Fibroblast of the conjunctiva (primary cell): ENCODE measurements at places on chromosomes 3 and 15.

- DNase-seq: no peak
These were observed 60.5 kb upstream of the MME start for GRCh38 chr3:155019575-155019974.

- no peak for DNase-seq
These were observed 338.5 kb upstream of the KCNH8 start for GRCh38 chr3:18809640-18810305.

GRCh38 chr3:185582871-185583270 lies 3.2 kb upstream of the SENP2 start:
- DNase-seq: no peak

DNA sequence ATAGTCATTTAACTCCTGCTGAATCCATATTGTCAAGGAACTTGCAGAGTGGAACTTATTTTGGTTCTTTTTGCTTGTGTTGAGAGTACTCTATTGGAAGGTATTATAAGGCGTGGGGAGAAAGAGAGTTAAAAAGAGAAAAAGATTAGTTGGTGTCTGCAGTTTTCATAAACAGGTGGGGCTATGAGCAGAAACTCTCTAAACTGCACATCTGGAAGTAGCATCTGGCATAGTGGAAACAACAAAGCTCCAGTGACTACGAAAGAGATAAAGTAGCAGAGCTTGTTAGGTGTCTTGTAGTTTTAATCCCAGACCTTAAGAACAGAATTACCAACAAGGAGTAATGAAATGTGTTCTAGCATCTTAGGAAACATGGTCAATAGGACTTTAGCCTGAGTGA lies 148.8 kb upstream of the SGO1 start:
- no peak for DNase-seq

GRCh38 chr3:25056036-25056755 lies 371.9 kb upstream of the RARB start:
- DNase-seq: no peak

DNA sequence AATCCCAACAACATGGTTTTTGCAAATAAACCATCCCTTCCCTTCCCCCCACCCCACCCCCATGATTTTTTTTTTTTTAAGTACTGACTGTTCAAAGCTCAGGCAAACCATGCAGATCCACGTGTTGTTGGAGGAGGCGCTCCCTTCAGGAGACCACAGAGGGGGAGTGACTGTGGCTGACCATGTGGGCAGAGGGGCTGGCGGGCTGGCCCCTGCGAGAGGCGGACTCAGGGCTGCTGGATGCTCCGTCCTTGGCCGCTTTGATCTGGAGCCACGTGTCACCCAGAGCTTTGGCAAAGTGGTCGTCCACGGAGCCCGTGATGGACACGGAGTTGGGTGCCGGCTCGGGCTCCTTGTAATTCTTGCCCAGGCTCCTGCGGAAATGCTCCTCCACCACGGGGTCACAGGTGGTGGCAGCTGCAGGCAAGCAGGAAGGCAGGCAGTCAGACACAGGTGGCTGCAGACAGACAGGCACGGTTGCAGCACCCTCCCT lies 85.3 kb downstream of the VGLL4 start:
- no peak for DNase-seq

DNA sequence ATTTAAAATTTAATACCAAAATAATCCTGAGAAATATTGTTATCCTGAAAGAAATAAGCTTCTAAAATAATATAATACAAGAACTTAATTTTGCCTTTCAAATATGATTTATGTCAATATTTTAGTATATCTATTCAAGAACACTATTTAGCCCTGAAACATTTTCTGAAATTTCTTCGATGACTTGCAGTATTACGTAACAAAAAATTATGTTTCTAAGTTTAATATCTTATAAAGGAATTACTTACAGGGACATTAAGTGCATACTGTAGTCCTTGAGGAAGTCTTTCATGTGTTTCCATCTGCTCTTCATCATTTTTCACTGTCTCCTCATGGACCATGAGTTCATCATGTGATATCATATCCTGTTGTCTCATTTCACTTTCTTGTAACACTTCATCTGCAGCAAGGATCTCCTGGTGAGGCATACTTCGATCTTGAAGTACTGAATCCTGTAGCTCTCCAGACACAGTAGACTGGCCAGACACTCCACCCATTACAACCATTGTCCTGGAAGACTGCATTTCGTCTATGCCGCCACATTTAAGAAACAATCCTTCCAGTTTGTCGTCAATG lies 62.0 kb downstream of the ZNF148 start:
- DNase-seq: no peak

- no peak for DNase-seq
These were observed 126.2 kb downstream of the GALK2 start for GRCh38 chr15:49296258-49296657.

DNA sequence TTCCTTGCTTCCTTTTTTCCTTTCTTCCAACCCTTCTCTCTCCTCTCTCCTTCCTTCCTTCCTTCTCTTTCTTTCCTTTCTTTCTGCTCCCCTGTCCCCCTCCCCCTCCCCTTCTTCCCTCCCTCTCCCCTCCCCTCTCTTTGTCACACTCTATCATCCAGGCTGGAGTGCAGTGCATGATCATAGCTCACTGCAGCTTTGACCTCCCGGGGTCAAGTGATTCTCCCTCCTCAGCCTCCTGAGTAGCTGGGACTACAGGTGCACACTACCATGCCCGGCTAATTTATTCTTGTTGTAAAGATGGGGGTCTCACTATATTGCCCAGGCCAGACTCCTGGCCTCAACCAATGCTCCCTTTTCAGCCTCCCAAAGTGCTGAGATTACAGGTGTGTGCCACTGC lies 18.7 kb downstream of the NFKBIZ start:
- DNase-seq: no peak

- no peak for DNase-seq
These were observed 4.6 kb downstream of the CFAP100 start for GRCh38 chr3:126399351-126399735.

DNA sequence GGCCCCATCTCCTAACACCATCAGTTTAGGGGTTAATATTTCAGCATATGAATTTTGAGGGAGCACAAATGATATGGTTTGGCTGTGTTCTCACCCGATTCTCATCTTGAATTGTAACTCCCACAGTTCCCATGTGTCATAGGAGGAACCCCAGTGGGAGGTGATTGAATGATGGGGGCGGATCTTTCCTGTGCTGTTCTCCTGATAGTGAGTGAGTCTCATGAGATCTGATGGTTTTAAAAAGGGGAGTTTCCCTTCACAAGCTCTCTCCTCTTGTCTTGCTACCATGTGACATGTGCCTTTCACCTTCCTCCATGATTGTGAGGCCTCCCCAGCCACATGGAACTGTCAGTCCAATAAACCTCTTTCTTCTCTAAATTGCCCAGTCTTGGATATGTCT lies 73.8 kb upstream of the TJP1 start:
- DNase-seq: no peak

DNA sequence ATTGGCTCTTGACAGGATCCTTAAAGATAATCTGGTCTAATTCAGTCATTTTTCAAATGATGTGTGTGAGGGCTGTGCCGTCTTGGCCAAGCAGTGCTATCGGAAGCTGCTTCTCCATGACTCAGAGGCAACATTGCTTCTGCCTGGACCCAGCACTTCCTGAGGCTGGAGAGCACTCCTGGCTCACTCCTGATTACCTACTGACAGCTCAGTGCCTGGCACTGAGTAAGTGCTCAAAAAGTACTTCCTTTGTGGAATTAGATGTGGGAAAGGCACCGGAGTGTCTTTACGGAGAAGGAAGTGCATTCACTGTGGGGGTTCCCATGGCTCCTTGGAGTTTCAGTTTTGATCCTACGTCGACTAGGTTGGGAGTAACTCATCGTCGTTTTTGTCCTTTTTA lies 86.9 kb upstream of the UBE3A start:
- no peak for DNase-seq
